ENCODE measurements at places on chromosomes 16 and 17.

- peak; percentile 96 for DNase-seq
Observed at GRCh38 chr16:84511180-84511800, 6.8 kb upstream of the MEAK7 start.

- DNase-seq = no peak
Observed at GRCh38 chr17:72438783-72439182, 318.0 kb downstream of the SOX9 start.

- peak; percentile 79 for DNase-seq
Observed at GRCh38 chr17:61467416-61468262, 15.4 kb downstream of the TBX4 start.

DNA sequence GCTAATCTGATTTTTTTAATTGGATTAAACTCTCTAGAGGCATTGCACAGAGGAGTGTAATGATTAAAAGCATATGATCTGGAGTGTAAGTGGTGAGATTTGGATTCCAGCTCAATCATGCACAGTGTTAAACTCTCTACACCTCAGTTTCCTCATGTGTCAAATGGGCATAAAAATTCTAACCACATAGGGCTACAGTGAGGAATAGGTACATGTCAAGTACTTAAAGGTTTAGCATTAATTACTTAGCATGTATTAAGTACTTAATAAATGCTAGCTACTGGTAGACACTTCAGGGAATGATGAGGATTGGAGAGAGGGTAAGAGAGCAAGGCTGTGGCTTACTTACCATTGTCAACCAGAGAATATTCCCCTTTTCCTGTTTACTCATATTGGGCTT lies 17.1 kb downstream of the ERI2 start:
- no peak for DNase-seq

- no peak for DNase-seq
Observed at GRCh38 chr17:59675231-59675630, 32.0 kb downstream of the PTRH2 start.
